Activated T-helper 2 cell treated with anti-CD3 and anti-CD28 coated beads, Interferon-gamma antibody, Interleukin-2, Interleukin-4, amounts not matched to agents 10 μg/mL and 5 μg/mL and 100 μg/mL, durations not matched to agents 14 hours and 24 hours and 36 hours (primary cell): ENCODE measurements at places on chromosomes 1 and 21. TPM values are rescaled to one million over a fixed set of nuclear protein-coding genes. Genes with fewer than 3 reads are reported as not detected.

The SPATA45 gene
- total RNA-seq, result 0.41 TPM in 1 of 2 replicates, not detected in the other

- no peak for DNase-seq
These were observed 33.7 kb downstream of the GNB1 start for GRCh38 chr1:1857096-1857703.

- DNase-seq, result no peak
These were observed 12.0 kb downstream of the PPFIA4 start for GRCh38 chr1:203038217-203038741.

DNA sequence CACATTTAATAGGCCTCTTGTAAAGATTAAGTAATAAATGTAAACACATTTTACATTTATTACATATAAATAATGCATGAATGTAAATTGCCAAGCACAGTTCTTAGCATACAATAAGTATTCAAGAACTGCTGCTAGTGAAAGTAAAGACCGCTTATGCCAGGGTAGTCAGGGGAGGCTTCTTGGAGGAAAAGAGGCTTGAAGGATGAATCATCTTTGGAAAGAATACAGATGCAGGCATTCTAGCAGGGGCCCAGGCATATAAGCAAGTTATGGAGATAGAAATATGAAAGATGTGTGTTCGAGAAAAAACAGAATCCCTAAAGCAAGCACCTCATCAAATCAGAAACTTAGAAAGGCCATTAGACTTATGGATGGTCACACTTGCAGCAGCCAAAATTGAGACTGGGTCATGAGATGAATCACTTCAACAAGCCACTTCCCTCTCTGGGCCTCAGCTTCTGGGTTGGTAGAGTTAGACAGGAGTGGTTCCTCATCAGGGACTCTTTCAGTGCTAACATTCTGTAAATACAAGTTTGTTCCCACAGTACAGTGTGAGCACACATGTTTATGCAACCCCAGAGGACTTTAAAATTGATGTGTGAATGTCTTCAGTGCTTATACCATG is 79.8 kb upstream of the ROR1 start:
- no peak for DNase-seq

The SLAMF6 gene
- total RNA-seq, result 11.8 and 13.0 TPM in 2 replicates

DNA sequence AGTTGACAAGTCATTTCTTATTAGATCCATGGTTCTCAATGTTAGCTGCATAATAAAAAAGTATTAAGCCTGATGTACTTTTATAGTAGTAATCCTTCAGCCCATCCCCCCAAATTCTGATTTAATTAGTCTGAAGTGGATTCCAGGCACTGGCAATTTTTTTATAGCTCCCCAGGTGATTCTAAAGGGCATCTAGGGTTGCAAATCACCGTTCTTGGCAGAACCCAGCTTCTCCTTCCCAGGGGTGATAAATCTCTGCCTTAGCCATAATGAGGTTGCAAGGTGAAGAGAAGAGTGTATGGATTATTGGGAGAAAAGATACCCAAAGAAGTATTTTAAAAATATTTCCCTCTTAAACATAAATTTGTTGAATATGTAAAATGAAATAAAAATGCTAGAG is 43.0 kb upstream of the RXRG start:
- DNase-seq, result no peak

The SLC16A4 gene
- total RNA-seq, result 0.23 and 0.73 TPM in 2 replicates

DNA sequence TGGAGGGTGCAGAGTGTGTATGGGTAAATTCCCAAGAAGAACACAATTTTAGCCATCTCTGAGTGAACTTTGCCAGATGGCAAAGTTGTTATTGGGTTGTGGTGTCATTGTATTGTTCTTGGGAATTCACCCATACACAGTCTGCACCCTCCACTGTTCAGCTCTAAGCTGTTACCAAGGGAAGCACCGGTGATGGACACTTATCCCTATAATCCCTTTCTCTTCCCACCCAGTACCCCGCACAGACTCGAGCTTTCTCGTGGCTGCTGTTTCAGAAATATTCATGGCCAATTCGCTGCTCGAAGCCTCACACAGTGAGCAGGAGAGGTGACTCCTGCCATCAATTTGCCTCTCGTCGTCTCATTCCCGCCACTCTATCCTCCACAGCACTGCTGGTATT is 95.7 kb upstream of the PALMD start:
- no peak for DNase-seq

The FNBP1L gene
- total RNA-seq, result 0.32 and 0.37 TPM in 2 replicates

The NIT1 gene
- total RNA-seq, result 47.5 and 48.5 TPM in 2 replicates

DNA sequence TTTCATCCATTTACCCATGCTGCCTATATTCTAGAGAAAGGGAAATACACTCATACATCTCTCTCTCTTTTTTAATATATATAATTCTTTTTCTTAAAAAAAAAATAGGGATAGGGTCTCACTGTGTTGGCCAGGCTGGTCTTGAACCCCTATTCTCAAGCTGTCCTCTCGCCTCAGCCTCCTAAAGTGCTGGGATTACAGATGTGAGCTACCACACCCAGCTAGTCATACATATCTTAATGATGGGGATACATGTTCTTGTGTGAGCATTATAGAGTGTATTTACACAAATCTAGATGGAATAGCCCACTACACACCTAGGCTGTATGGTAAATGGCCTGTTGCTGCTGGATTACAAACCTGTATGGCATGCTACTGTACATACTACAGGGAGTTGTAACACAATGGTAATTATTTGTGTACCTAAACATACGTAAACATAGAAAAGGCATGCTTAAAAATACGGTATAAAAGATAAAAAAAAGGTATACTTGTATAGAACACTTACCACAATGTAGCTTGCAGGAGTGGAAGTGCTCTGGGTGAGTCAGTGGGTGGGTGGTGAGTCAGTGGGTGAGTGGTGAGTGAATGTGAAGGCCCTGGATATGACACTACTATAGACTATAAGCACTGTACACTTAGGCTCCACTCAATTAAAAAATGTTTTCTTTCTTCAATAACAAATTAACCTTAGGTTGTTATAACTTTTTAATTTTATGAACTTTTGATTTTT is 72.9 kb downstream of the IVNS1ABP start:
- DNase-seq, result no peak

The GJA9 gene
- not detected in 2 replicates for total RNA-seq

The LCE1D gene
- not detected in 2 replicates for total RNA-seq

DNA sequence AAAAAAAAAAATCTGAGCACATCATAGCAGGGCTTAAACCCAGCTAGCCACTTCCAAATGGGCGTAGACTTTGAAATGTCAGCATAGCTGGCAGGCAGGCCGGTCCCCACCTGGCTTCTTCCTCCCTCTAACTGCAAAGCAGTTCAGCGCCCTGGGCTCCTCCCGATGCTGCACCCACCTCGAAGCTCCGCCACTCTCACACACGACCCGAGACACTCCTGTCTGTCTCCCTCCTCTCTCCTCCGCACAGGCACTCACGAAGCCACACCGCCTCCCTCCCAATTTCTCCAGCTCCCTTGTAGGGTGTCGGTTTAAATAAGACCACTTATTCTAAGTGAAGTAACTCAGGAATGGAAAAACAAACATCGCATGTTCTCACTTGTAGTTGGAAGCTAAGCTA is 301.3 kb downstream of the NPHP4 start:
- no peak for DNase-seq

DNA sequence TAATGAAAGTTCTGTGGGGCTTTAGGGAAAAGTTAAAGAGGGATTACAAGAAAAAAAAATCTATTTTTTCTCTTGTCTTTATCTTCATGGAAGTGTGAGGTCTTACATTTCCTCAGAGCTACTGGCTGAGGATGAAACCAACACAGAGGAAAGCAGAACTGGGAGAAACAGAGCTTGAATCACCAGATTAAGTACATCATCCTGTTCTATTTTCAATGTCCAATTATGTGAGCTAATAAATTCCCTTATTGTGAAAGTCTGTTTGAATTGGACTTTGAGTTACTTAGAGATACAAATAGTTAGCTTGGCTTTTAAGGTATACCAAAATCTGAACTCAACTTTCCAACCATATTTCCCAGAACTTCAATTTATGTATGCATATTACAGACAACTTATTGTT is 69.2 kb downstream of the LPGAT1 start:
- DNase-seq, result no peak

The OR2T29 gene
- total RNA-seq, result not detected in 2 replicates

DNA sequence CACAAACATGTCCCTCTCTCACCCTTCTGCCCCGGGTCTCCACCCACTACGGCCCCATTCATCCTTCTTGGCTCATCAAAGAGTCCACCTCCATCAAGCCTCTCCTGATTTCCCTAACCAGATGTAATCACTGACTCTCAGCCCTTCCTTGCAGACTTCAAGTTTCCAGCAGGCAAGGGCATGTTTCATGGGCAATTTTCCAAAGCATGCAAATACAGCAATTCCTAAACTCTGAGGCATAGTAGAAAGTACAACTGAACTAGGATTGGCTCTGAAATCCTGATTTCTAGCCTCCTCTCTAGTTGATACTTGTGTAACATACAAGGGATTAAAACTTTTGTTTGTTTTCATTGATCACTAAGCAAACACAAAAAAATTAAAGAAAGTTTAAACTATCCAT is 109.1 kb upstream of the GADD45A start:
- no peak for DNase-seq

The ZC3H12A gene
- total RNA-seq, result 23.6 and 25.3 TPM in 2 replicates

GRCh38 chr1:16387201-16388188 is 20.5 kb downstream of the SZRD1 start:
- DNase-seq, result no peak

The EVA1C gene
- 8.1 and 8.4 TPM in 2 replicates for total RNA-seq

The OR2T33 gene
- total RNA-seq, result not detected in 2 replicates

The KCNJ9 gene
- not detected in 2 replicates for total RNA-seq

- no peak for DNase-seq
These were observed 3.8 kb downstream of the LRRC3 start for GRCh38 chr21:44458971-44459711.

DNA sequence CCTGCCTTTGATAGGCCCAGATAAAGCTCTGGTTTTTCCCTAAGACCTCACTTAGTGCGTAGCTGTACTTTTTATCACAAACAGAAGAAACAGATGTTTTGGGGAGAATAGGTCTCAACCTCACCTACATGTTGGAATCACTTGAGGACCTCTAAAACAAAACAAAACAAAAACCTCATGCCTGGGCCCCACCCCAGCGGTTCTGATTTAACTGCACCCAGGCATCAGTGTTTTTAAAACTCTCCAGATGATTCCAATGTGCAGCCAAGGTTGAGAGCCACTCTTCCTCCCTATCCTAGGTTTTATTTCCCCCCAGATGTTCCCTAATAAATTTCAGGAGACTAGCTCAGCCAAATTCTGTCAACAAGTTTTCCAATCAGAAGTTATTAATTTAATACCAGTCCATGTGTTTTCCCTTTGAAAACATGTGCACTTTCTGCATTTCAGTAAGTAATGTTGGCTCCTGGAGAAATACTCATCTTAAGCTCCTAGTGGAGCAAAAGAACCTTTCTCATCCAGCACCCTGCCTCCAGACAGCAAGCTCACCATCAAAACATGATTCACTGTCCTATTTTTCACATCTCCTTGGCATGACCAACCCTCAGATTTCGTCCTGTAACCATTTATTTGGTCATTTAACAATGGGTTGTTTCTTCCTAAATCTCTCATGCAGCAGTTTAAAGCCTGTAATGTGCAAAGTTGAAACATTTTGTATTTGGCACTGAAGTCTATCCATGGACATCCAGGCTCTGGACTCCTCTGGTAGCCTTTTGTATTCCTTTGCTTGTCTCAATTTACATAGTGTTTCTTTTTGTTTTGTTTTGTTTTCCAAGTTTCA is 27.5 kb downstream of the LRRC8C start:
- DNase-seq, result no peak

- no peak for DNase-seq
These were observed 1.0 kb upstream of the EPS15 start for GRCh38 chr1:51519865-51520699.

DNA sequence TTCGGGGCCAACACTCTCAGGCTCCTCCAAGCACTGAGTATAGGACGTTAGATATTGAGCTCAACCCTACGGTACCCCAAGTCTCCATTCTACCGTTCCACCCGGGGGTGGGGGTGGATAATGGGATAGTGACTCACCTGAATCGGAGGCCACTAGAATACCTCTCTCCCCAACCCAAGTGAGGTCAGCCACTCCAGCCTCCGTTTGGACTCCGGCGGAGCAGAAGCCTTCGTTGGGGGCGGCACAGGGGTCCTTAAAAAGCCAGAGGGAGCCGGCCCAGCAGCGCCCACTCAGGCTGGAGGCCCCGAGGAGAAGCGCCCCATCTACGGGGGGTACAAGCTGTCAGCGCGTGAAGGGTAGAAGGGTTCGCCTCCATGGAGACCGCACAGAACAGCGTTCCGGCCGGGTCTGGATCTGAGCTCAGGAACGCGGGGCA is 556 bp downstream of the WDR77 start:
- DNase-seq, result peak; percentile 14

- no peak for DNase-seq
These were observed 977 bp downstream of the PRPF3 start for GRCh38 chr1:150322310-150322709.

GRCh38 chr1:12730156-12730555 is 14.2 kb downstream of the AADACL3 start:
- no peak for DNase-seq

GRCh38 chr1:86527306-86527705 is 19.6 kb upstream of the CLCA4 start:
- DNase-seq, result no peak

- no peak for DNase-seq
These were observed 32.1 kb upstream of the PLPPR4 start for GRCh38 chr1:99232172-99232571.

DNA sequence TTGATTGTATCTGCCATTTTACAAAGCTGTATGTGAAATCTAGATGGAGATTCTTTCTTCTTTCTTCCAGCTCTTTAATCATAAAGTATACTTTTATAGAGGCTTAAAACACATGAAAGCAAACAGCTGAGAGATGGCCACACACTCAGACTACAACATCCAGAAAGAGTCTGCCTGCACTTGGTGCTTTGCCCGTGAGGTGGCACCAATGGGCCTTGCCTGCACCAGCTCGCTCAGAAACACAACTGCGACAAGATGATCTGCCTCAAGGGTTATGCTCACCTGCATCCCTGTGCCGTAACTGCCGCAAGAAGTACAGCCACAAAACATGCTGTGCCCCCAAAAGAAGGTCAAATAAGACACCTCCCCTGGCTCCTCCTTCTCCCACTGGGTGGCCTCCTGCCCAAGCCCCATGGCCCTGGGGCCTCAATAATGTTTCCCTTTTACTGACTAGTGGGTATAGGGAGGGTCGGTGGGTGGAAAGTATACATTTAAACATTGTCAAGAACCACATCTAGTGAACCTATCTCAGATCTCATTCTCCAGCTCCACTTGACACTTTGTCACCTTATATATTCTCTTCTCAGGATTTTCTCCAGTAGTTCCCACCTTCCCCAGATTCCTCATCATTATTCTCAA is 66.7 kb upstream of the ANGPTL3 start:
- no peak for DNase-seq

DNA sequence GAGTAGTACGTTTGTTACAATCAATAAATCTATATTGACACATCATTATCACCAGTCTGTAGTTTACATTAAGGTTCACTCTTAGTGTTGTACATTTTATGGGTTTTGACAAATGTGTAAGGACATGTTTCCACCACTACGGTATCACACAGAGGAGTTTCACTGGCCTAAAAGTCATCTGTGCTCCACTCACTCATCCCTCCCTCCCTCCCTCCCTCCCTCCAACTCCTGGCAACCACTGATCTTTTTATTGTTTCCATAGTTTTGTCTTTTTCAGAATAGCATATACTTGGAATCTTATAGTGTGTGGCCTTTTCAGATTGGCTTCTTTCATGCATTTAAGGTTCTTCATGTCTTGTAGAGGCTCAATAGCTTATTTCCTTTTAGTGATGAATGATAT is 44.1 kb upstream of the RHOU start:
- DNase-seq, result no peak
